ENCODE measurements at places on chromosomes 13 and 19.

GRCh38 chr13:44546164-44546563, 30.0 kb downstream of the TSC22D1 start:
- no peak for DNase-seq

DNA sequence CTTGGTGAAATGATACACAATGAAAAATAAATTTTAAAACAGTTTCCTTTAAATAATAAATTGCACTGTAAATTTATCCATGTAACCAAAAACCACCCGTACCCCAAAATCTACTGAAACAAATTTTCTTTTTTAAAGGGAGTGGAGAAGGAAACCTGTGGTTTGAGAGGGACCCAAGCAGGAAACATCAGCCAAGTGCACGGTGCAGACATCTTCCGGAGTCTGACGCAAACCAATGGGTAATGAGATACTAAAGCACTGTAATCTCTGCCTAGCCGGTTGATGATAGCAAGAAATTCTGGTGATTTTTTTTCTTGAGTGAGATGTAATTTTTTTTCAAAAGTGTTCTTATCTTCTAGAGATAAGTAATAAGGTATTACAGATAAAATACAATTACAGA, 115.4 kb downstream of the ABCC4 start:
- no peak for DNase-seq

DNA sequence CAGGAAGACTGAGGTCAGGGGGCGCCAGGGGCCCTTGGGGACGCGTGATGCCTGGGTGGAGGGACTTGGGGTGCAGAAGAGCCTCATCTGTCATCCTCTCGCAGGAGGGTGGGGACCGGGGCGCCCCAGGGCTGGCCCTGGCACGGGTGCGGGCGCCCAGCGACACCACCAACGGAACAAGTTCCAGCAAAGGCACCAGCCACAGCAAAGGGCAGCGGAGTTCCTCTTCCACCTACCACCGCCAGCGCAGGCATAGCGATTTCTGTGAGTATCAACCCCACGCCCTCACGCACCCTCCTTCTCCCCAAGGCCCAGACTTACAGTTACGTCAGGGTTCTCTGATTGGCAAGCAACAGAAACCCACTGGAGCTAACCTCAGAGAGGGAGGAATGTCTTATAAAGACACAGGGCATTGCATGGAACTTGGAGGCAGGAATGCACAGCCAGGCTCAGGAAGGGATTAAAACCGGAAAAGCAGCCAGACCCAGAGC, 29.4 kb downstream of the MARK4 start:
- no peak for DNase-seq

GRCh38 chr13:90293793-90294361, 1053.6 kb upstream of the MIR17HG start:
- no peak for DNase-seq

GRCh38 chr13:22915442-22916082, 265.2 kb upstream of the SGCG start:
- no peak for DNase-seq

DNA sequence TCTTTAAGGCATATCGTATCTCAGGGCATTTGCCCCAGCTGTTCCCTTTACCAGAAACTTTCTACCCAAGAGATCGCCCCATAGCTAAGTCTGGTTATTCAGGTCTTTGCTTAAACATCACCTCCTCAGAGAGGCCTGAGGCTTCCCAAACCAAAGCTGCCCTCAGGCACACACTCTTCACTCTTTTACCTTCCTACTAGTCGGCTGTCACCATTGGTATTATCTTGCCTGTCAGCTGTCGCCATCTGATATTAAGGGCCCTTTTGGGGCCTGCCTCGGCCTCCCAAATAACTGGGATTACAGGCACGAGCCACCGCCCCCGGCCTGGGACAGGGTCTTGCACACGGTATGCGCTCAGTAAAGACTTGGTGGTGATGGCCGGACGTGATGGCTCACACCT, 1.0 kb downstream of the GADD45GIP1 start:
- DNase-seq, result no peak

GRCh38 chr13:30847650-30848307, 58.3 kb upstream of the MEDAG start:
- peak; percentile 34 for DNase-seq

GRCh38 chr19:32642771-32643170, 32.2 kb downstream of the ANKRD27 start:
- DNase-seq, result peak; percentile 71

DNA sequence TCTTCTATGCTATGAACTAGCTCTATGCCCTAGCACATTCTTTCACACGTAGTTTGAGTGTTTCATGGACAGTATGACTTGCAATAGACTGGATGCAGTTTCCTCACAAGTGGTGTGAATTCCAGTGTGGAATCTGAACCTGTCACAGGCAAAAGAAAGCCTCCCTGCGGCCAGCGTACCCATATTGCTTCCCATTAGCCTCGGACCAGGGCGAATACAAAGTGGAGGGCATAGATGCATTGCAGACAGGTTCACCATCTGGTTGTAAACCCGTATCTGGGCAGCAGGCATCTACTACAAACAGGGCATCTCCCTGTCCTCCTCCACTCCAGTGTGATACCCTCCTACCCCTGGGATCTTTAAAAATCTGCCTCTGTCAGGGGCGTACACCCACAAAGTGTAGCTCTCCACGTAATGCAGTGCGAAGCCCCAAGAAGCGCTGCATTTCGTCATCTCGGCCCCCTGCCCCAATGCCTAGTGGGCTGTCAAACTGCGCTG, 1.4 kb upstream of the CIC start:
- DNase-seq, result no peak

DNA sequence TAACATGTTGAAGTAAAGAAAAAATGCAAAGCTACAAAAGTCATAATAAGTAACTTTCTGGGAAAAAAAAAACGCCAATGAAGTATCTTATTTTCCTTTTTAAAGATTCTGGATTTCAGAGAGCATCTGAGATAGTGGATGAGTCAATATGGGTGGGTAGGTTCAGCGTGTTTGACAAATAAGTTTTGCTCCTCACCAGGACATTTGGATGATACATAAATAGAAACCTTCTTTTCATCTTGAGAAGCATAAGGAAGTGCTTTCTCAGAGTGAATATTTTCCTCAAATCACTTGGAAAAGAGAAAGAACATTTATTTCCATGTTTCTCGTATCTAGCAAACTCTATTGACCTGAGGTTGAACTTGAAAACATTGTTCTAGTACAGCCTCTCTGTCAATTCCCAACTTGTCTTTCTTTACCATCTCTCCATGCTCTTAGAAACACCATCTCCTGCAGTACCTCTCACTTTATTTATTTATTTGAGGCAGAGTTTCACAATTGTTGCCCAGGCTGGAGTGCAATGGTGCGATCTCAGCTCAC, 463.2 kb downstream of the KLF5 start:
- DNase-seq, result no peak

DNA sequence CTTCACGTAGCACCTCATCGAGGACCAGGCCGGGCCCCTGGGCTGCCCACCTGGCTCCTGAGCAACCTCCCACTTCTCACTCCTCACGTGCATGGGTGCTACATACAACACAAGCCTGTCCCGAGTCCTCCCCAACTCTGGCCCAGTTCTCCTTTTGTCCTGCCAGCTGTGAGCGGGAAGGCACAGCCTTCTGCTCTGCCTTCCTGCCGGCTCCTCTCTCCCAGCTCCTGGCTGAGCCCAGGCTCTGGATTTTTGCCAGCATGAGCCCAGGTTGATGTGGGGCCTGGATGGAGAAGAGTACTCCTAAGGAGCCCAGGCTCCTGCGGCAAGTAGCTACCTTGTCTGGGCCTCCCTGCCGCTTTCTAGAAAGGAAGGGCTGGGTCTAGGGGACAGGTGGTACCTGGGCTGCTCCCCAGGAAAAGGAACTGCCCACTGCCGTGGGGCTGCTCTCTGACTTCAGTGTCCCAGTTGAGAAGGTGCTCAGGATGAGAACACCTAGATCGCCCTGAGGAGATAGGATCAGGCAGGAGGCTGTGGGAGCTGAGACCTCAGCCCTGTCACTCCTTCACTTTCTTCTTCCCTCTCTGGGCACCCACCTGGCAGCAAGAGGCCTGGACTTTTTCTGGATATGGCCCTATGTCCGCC, 23.6 kb downstream of the LYL1 start:
- DNase-seq, result no peak

GRCh38 chr19:14371301-14371821, 9.9 kb upstream of the ADGRE5 start:
- no peak for DNase-seq

DNA sequence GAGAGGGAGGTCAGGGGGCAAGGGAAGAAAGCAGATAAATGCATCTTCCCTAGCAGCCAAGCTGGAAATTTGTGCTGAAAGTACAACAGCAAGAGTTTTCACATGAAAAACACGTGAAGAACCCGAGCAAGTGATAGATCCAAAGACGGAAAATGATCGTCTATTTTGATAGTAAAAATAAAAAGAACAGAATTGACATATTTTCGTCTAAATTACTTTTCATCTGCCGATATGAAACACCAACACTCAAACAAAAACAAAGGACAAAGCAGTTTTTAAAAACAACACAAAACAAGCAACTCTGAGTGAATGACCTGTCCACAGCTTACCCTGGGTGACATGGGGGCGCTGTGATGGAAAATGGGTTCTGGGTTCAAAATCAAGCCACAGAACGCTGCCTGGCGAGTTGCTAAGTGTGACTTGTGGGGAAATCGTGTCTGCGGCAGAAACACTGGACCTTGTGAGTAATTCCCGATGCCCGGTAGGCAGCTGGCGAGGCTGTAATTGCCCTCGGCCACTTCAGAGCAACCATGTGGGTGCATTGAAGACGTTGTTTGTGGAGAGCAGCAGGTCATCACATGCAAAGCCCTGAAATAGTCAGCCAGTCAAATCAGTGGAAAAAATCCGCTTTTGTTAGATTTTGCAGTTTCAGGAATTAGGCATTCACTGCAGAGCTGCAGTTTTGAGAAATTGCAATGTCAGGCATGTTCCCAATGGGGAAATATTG, 7.4 kb downstream of the SOX1 start:
- DNase-seq, result no peak
